Small intestine (tissue), 16 donors: ENCODE measurements at places on chromosomes 1 and 21. TPM values are rescaled to one million over a fixed set of nuclear protein-coding genes. Genes with fewer than 3 reads are reported as not detected.

The KCND3 gene
- polyA plus RNA-seq: 1.8 TPM

The SLFNL1 gene
- 1.6 TPM for polyA plus RNA-seq

The GPA33 gene
- polyA plus RNA-seq: 74.8 TPM

GRCh38 chr1:34186741-34187494 lies 10.2 kb downstream of the C1orf94 start:
- H3K4me1 ChIP-seq: no peaks in the 10 kb centered on the region
- no peak overlapping the region for H3K27ac ChIP-seq
- no peaks in the 10 kb centered on the region for H3K36me3 ChIP-seq
- H3K4me3 ChIP-seq: no peak overlapping the region
